ENCODE measurements at places on chromosomes 16 and 17.

GRCh38 chr17:56148333-56148732, 4.9 kb upstream of the ANKFN1 start:
- no peak for DNase-seq

DNA sequence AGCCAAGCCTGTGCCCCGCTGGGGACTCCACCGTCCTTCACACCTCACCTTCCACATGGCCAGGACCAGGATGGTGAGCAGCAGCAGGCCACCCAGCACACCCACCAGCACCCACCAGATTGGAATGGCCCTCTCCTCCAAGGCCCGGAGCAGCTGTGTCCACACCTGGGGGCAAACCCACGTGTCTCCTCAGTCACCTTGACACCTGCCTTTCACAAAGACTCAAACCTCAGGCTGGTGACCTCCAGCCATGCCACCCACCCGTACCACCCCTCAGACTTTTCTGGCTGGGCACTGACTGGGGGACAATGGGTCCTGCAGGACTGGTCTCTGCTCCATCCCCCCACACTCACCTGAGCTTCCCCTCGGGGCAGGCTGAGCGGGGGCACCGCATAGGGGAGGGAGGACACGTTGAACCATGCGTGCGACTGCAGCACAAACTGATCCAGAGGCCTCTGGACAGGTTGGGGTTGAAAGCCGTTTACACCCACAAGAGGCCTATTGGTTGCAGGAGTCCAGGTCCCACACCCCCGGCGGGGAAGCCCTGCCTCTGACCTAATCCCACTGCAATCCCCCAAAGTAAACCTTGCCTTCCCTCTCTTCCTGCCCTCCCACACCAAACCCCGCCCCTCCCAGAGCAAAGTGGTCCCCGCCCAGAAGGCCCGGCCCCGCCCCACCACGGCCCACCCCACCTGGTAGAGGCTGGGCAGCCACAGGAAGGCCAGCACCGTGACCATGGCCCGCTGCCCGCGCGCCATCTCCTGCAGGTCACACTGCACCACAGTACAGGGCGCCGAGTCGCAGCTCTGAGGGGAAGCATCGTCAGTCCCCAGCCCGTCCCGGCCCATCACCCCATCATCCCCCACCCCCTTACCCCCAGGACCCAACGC, 10.9 kb upstream of the FAM171A2 start:
- no peak for DNase-seq

DNA sequence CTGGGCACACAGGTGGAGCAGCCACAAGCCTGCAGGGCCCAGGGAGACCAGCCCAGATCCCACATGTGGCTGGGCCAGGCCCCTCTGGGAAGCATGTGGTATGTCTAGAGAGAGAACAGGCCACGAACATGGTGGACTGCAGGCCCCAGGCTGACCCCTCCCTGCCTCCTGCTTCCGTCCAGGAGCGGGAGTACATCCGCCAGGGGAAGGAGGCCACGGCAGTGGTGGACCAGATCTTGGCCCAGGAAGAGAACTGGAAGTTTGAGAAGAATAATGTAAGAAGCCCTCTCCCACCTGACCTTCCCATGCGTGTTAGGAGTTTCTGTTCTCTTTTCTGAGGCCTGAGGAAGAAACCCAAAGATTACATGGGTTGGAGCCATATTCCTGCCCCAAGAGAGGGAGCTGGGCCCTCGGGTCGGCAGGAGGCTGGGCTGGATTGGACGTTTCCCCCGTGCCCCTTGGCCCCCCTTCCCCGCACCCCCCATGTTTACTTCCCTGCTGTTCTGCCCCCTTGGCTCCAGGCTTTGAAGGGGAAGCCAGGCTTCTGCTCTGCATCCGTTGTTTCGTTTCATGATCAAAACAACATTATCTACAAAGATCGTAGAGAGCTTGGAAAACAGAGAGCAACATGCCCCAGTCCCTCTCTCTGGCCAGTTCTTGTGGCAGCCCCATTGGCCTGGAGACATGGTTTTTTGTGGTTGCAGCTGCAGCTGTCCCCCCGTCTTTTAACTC, 5.7 kb upstream of the TCAP start:
- DNase-seq: peak; percentile 40

- no peak for DNase-seq
Measured at GRCh38 chr16:2773188-2773968, 3.7 kb downstream of the ELOB start.

DNA sequence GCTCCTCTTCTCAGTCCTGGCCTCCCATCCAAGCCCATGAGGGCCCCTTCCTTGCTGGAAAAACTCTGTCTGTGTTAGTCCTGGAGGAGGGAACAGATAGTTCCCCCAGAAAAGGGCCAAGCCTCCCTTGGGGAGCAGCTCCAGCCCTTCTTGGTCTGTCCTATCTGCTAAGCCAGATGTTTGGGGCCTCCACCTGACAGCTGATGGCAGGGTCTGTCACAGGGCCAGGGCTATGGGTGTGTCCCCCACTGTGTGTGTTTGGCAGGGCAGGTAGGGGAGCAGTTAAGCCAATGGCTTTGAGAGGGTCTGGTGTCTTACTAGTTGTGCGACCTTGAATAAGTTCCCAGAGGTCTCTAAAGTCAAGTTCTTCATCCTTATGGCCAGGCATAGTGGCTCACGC, 13.6 kb upstream of the SLC4A1 start:
- DNase-seq: no peak
